Activated naive CD4-positive, alpha-beta T cell treated with anti-CD3 and anti-CD28 coated beads, Interleukin-2, amount 50 U/mL, for 16 hours (primary cell): ENCODE measurements at places on chromosomes 7 and 10.

DNA sequence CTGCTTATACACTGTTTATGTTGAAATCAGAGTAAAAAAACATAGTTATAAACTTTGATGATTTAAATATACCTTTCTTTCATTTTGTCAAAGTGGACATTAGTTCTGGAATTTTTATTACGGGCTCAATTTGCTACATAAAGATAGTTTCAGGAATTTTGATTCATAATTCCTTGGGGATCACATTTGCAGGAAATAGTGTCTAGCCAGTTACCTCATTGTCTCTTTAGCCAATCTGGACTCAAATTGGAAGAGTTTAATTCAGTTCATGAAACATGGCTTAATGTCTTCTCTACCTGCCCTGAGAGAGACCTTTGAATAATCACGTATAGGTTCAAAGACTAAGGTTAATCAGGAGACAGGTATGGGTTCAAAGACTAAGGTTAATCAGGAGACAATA, 262.6 kb downstream of the HGF start:
- DNase-seq, result no peak

- no peak for DNase-seq
These were observed 27.3 kb upstream of the CADPS2 start for GRCh38 chr7:122913608-122914007.

DNA sequence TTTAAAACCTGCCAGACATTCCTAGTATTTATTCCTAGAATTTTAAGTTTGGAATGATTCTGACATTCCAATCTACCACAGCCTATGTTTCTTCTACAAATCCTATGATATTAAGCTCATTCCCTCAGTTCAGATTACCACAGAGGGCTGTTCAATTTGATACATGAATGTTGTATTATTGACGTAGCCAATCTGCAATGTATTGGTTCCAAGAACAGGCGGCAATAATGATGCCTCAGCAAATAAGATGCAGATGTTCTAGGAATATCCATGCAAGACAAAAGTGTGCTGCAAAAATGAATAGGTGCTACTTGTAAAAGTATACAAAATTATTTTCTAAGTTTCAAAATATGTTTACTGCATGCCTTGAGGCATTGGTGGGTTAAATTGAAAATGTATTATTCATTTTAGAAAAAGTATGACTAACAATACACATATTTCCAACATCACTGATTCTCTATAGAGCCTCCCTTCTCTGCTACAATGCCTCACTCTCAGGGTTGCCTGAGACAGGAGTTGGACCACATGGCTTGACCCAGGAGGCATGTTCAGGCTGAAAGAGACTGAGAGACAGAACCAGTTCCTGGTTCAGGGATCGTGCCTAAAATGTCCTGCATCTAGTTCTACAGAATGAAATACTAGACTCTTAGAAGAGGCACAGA, 94.1 kb upstream of the CREB5 start:
- no peak for DNase-seq

DNA sequence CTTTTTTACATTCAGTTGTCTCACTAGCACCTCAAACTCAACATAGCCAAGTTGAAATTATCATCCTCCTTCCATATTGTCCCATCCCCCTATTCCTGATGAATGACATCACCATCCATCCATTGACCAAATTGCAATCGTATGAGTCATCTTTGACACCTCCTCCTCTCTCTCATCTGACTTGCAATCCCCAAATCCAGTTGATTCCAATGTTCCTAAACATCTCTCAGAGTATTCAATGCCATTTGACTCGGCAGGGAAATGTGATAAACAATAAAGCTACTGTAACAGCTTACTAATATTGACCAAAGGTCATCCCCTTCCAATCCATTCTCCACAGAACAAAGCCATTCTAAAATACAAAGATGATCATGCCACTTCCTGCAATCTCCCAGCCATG, 1047.8 kb downstream of the NRG3 start:
- no peak for DNase-seq
